ENCODE measurements at places on chromosomes 11 and 22.

DNA sequence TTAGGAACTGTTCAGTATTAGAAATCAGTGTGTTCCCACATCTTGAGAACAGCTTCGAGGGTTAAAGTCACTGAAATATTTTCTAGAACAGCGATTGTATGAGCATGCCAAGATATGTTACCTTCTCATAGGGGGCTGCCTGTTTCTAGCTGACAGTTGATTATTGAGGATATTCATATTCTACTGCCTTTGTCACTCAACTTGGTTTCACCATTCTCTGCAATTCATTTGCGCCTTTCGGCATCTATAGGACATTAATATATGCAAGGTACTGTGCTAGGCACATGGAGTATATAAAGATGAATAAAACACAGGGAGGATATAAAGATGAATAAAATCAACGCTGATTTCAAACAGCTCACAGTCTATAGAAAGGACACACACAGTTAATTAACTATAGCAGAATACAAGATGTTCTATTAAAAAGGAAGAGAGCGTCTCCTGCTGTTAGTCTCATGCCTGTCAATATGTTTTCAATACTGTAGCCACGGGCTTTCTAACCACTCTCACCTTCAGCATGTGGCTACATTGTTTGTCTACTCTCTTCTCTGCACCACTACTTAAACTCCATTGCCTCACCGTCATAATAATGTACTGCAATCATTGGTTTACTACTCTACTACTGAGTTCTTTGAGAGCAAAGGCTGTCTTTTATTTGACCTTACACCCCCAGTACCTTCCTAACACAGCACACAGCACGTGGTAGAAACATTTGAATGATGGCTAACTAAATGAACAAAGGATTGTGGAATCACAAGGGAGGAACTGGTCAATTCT is 81.9 kb downstream of the RAB30 start:
- DNase-seq, result no peak

GRCh38 chr22:45499746-45500145 is 2.9 kb upstream of the FBLN1 start:
- DNase-seq, result no peak

GRCh38 chr11:120660024-120660565 is 148.5 kb downstream of the GRIK4 start:
- DNase-seq, result no peak

DNA sequence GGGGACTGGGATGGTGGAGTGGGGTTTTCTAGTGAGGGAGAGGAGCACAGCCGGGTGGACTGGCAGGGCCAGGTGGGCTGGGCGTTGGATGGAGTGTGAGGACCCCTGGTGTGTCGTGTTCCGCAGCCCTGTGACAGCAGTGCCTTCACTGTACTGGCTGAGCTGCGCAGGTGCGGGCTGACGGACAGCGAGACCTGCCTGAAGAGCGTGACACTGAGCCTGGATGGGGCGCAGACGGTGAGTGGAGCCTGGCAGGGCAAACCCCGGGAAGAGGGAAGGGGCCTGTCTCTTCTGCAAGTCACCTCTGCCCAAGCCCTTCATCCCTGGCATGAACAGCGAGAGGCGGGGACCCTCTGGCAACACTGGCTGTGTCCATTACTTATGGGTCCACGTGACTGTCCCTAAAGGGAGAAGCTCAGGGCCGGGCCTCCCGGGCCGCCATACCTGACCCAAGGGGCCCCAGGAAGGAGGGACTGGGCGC is 10.0 kb downstream of the MUC5AC start:
- DNase-seq, result no peak

GRCh38 chr22:27677905-27678458 is 123.6 kb downstream of the MN1 start:
- DNase-seq, result peak; percentile 92

DNA sequence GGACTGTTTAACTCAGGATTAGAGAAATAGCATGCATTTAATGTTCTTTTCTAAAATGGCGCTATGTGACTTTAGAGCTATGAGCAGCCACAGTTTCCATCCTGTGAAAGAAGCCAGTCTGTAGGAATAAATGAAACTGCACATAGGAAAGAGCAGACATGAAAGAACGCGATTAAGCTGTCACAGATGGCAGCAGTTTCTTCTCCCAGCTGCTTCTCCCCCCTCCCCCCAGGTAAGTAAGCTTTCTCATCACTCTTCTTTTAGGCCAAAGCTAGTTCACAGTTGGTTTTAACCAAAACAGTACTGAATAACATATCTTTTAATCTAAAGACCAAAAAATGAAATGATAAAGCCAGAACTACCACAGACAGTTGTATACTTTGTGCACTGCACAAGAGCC is 266.4 kb downstream of the KCNA4 start:
- DNase-seq, result no peak

GRCh38 chr22:46674367-46674781 is 54.2 kb downstream of the GRAMD4 start:
- DNase-seq, result peak; percentile 40

DNA sequence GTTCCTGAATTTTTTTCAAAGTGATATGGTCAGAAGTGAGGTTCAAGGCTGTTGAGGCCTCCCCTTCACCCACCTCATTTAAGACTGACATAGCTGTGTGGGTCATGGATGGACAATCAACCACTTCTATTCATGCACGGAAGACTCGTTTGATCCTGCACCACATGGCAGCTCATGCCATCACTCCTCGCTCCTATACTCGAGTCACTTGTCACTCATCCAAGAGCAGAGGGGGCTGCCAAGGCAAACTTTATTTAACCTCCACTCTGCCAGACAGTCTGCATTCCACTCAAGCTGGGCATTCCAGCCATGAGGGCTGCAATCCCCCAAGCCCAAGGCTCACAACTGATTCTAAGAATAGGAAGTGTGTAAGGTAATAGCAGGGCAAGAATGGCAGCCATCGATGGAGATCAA is 34.1 kb downstream of the SNX19 start:
- peak; percentile 46 for DNase-seq

DNA sequence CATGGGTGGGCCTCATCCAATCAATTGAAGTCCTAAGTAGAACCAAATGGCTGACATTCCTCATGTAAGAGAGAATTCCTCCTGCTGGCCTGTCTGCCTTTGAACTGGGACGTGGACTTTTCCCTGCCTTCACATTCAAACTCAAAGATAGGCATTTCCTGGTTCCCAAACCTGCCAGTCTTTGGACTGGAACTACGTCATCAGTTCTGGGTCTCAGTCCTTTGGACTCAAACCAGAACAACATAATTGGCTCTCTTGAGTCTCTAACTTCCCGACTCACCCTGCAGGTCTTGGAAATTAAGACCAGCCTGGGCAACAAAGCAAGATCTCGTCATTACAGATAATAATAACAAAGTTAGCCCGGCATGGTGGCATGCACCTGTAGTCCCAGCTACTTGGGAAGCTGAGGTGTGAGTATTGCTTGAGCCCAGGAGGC is 38.7 kb upstream of the NARS2 start:
- DNase-seq, result no peak

GRCh38 chr11:45259592-45259991 is 26.5 kb downstream of the SYT13 start:
- DNase-seq, result no peak

GRCh38 chr11:79045800-79046304 is 395.0 kb downstream of the TENM4 start:
- DNase-seq, result peak; percentile 62

DNA sequence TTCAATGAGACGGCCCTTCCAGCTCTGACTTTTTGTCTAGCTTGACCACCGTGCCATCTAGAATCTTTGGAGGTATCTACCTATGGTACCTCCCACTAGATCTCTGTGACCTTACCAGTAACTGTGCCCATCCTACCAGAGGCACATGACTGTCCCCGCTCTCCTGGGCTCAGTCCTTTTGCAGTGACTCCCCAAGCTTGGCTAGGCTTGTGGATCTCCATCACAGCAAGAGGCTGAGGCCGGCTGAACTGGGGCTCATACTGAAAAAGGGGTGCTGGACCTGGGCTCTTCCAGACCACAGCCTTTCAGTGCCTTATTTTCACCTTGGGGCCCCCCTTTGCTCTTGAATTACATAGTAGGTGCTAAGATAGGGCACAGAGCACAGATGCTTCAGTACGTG is 27.3 kb downstream of the RELT start:
- no peak for DNase-seq

- DNase-seq, result peak; percentile 85
Observed at GRCh38 chr11:116397602-116398084, 375.1 kb downstream of the BUD13 start.

GRCh38 chr11:62256281-62256680 is 13.7 kb upstream of the SCGB2A2 start:
- no peak for DNase-seq

DNA sequence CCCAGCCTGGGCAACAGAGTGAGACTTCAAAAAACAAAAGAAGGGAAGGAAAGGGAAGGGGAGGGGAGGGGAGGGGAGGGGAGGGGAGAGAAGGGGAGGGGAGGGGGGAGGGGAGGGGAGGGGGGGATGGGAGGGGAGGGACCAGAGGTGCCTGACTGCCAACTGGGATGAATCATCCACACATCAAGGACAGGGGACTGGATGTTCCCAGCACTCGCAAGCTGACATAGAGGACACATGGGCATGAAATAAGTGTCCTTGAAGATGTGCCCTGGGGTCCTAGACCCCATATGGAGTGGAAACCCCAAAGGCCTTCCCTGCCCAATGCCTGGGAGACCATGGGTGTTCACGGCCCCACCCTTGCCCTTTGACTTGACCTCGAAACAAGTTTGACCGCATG is 19.8 kb downstream of the TST start:
- DNase-seq, result no peak

DNA sequence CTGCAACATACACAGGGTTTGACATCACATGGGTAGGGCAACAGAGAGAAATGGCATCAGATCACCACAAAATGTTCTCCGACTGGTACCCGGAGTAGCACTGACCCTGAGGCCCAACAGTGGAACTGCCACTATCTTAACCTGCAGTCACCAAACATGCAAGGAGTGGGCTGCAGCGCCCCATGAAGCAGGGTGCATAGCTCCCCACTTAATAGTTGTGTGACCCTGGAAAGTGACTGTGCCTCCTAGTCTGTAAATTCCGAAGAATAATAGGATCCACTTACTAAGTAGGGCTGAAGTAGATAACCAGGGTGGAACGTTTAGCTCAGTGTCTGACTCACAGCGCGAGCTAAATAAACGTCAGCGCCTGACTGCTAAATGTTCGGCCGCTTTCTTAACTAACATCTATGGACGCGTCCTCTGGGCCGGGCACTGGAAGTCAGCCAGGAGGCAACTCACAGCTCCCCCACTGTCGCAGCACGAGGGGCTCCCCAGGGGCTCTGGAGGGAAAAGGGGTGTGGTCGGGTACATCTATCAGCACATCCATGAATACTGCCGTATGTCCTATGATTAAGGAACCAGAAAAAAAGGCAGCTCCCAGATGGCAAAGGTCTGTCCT is 777 bp downstream of the LTO1 start:
- DNase-seq, result peak; percentile 69

DNA sequence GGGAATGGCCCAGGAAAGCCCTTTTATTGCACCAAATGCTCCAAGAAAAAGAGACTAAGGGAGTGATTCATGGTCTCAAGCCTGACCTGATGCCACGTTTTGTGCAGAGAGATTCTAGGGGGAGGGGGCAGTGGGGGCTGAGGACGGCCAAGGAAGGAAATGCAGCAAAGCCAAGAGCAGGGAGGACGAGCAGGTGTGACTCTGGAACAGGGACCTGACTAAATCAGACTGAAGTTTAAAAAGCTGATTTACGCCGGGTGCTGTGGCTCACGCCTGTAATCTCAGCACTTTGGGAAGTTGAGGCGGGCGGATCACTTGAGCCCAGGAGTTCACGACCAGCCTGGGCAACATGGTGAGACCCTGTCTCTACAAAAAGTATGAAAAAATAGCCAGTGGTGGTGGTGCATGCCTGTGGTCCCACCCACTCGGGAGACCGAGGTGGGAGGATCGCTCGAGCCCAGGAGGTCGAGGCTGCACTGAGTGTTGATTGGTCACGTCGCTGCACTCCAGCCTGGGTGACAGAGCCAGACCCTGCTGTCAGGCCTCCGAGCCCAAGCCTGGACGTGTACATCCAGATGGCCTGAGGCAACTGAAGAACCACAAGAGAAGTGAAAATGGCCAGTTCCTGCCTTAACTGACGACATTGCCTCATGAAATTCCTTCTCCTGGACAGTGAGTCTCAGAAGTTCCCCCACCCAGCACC is 10.8 kb upstream of the IFITM3 start:
- DNase-seq, result no peak

- DNase-seq, result no peak
Observed at GRCh38 chr11:119784421-119784820, 55.4 kb upstream of the NECTIN1 start.

- peak; percentile 84 for DNase-seq
Observed at GRCh38 chr11:112780351-112781087, 180.7 kb upstream of the NCAM1 start.

DNA sequence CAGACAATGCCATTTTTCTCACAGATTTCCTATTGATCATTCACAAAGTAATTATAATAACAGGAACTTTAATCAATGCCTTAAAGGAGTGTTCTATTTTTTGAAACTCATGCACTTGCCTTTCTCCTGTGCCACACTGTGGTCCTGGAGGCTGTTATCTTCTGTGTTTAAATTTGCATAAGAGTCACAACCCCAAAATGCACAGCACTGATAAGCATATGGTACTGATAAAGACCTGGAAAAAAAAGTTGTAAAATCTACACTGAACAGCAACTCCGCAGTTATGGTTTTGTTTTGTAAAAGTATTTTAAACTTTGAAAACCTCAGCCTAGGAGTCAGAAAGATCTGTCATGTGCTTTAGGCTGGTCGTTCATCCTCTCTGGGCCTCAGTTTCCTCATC is 9.1 kb upstream of the CCDC34 start:
- DNase-seq, result no peak

- DNase-seq, result no peak
Observed at GRCh38 chr11:86755146-86755545, 45.2 kb upstream of the PRSS23 start.

- DNase-seq, result no peak
Observed at GRCh38 chr11:12770435-12770834, 96.2 kb downstream of the TEAD1 start.

GRCh38 chr11:80613655-80614054 is 1172.8 kb upstream of the TENM4 start:
- DNase-seq, result peak; percentile 95

DNA sequence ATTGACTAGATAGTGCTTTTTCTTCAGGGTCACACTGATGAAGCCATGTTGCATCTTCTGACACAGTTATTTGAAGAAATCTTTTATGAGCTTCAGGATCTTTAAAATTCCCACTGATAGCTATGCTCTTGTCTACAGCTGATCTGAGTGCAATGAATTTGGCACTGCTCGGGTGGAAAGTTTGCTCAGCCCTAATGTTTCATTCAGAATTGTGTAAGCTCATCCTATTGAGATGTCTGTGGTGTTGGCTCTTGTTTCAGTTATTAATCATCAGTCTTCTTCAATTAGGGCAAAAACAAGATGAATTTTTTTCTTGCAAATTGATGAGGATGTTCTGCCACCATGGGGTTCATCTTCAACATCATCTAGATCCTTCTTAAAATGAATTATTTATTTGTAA is 1387.0 kb upstream of the RAG2 start:
- DNase-seq, result no peak

- DNase-seq, result peak; percentile 43
Observed at GRCh38 chr11:18617688-18618341, 16.3 kb downstream of the SPTY2D1 start.

Measured in umbilical cord (tissue), 2 donors.